T-helper 1 cell (primary cell): ENCODE measurements at places on chromosomes 4 and X.

DNA sequence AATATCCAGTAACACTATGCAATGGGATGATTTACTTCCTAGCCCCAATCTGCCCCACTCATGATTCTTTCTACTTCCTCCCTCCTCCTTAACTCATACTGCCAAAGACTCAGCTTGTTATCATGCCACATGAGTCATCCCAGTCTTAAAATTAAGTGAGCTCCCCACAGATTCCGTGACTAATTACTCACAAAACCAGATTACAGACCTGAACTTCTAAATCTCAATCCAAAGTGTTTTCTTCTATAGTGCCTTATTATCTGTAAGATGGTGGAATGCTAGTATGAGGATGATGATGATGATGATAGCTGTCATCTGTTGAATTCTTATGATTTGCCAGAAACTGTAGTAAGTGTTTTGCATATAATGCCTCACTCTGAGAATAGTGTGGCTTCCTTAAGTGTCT is 27.7 kb upstream of the GPC3 start:
- DNase-seq = no peak

GRCh38 chr4:14434483-14434882 is 567.8 kb upstream of the CPEB2 start:
- DNase-seq = no peak

DNA sequence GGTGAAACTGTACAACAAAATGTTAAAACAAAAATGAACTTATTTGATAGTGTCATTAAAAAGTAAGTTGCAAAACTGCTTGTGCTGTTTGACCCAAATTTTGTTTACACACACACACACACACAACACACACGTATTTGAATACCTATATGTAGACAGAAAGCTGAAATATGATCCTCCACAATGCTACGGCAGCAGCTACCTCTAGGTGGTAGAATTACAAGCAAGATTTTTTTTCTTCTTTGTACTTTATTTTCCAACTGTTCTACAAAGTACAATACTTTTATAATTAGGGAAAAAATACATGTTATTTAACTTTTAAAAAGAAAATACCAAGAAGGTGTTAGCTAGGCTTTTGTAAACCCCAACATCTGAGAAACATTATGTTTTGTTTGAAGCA is 1.2 kb downstream of the CYTL1 start:
- DNase-seq = no peak

DNA sequence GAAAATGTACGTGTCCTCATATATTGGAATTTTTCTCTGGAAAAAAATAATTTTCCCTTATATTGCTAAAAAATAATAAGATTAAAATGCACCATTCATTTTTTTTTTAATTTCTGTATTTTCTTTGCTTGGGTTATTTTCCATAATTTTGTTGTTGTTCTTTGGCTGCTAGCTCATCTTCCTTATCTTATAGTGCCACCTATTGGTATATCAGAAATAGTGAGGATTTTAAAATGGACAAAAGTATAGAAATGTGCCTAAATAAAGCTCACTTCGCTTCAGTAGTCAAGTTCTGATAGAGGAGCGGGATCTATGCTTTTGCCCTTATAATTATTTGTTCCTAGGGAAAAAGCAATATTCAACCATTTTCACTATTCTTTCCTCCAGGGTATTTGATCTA is 134.8 kb downstream of the NAP1L3 start:
- no peak for DNase-seq

DNA sequence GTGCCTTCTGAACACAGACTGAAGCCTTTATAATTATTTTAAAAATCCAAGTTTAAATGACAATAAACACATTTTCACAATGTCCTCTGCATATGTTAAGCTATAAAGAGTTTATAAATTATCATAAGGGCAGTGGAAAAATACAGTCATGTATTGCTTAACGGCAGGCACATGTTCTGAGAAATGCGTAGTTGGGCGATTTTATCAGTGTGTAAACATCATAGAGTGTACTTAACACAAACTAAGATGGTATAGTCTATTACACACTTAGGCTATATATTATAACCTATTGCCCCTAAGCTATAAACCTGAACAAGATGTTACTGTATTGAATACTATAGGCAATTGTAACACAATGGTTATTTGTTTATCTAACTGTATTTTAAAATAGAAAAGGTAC is 254.7 kb downstream of the GABRG1 start:
- DNase-seq = no peak

- DNase-seq = no peak
These were observed 14.7 kb upstream of the FAM47B start for GRCh38 chrX:34927866-34928265.

DNA sequence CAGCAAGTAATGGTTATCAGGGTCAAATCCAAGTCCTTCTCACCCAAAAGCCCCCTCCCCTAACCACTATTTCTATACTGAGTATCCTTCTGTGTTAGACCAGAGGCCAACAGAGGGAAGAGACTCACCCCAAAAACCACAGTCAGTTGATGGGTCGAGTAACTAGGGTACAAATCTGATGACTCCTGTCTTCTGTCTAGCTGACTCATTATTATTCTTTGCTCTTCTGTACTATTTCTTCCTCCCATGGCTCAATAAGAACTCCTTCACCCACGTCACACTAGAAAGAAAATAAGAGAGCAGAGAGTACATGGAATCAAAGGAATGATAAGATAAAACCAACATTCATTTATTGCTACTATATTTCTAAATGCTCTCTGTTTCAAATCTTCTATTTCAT is 2.0 kb downstream of the RAB40A start:
- no peak for DNase-seq

GRCh38 chrX:34365471-34365870 is 233.4 kb upstream of the FAM47A start:
- no peak for DNase-seq

DNA sequence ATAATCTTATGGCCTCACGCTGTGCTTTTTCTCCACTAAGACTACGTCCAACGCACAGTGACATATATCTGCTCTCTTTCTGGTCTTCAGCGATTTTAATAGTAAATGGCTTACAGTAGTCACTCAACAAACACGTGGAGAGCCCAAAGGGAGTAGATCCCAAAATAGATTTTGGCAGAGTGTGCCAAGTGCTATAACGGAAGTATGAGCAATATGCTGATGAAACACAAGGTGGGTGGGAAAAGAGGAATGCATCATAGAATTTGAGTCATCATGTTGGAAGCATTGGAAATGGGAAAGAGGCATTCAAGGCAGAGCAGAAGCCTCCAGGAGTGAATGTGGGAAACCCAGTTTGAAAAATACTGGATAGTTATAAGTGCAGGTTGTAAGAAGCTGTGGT is 129.1 kb upstream of the LDB2 start:
- no peak for DNase-seq

- DNase-seq = no peak
These were observed 171.7 kb downstream of the SLIT2 start for GRCh38 chr4:20423420-20423819.

DNA sequence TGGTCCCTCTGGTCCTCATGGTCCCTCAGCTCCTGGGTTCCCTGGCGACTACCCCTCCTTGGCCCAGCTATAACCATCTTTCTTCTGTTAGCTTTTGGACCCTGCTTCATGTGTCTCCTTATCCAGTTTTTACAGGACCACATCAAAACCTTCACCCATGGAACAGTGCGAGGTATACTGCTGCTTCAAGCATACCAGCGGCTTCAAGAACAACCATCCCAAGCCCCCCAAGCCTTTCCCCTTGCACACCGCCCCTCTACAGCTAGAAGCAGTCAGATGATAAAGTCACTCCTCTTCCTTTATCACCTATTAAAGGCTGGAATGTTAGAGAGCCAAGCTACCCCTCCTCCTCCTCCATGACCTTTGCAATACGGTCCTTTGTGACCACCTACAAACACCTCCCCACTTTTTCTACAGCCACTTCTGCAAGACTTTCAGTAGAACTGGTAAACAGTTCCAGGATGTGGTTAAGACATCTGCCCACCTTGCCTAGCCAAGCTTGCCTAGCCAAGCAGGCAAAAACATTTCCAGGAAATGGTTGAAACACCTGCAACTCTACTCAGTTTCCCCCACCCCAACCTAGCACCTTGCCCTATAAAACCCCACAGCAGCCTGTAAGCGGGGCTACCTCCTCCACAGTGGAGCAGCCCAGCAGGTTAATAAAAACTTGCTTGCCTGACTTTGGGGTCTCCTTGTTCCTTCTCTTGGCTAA is 125.7 kb downstream of the ZC4H2 start:
- DNase-seq = no peak

DNA sequence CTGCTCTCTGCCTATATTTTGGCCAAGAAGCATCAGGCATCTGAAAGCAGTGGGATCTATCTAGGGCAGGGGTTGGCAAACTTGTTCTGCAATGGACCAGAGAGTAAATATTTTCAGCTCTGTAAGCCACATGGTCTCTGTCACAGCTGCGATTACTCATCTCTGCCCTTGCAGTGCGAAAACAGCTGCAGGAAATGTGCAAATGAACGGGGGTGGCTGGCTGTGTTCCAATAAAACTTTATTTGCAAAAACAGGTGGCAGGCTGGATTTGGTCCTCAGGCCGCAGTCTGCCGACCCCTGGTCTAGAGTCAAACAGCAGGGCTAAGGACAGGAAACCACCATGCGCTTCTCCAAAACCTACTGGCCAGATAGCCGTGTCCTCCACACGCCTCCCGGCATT is 48.6 kb downstream of the ACOX3 start:
- peak; percentile 60 for DNase-seq

DNA sequence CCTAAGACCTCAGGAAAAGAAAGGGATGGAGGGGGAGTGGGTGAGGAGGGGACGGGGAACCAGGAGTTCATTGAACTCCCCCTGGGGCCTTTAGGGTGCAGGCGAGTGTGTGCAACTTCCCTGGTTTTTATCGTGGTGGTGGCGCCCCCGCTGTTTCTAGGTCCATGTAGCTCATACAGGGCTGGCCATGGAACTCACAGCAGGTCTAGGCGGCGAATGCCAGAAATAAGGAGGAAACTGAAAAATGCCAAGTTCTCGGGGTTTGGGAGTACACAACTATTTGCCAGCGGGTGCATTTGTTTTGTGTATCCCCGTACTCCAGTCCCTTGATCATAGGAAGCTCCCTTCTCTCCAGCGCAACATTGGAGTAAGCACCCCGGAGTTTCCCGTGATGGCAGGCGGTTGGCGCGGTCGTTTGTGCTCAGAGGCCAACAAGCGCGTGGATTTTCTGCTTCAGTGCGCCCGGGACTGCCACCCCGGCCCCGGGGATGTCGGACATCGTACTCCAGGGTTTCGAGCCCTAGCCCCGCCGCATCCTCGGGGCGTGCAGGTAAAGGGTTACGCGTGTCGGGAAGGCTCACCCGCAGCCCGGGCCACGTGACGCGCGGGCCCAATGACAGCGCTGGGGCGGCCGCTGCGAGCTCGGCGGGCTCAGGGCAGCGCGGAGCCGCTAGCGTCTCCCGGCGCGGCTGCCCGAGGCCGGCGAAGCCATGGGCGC is 208.9 kb downstream of the NWD2 start:
- DNase-seq = peak; percentile 21

- DNase-seq = no peak
These were observed 6.4 kb downstream of the ELK1 start for GRCh38 chrX:47643926-47644325.

GRCh38 chrX:121496966-121497365 is 449.6 kb downstream of the GLUD2 start:
- no peak for DNase-seq

GRCh38 chr4:3436798-3437581 is 4.8 kb upstream of the HGFAC start:
- no peak for DNase-seq
